ENCODE measurements at places on chromosomes 4 and X.

GRCh38 chrX:39755143-39756032 is 342.4 kb downstream of the BCOR start:
- DNase-seq, result peak; percentile 96

- no peak for DNase-seq
Observed at GRCh38 chr4:93065790-93066189, 762.0 kb downstream of the GRID2 start.

DNA sequence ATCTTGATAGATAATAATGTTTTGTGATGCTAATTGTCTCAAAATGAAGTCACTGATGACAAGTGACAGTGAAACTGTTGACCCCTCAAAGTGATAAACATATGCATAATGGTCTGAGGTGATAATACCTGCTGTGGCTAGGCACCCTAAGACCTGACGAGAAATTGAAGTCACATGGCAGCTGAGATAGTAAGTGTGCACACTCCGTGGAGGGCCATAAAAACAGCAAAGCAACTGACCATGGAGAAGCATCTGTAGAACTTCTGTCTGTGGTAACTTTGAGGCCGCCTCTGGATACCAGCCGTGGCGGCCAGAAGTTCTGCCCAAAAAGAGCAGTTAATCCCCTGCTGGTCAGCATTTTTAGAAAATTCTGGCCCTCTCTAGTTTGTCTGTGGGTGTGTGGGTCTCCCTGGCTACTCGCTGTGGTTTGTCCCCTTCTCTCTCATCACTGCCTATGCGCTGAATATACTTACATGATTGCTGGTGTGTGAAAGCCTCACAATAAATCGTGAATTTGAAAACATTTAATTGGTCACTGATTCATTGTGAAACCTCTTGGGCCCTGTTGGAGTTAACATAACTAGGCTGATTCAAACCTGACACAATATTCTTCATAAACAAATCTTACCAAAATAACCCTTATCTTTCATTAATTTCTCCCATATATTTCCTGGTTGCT is 50.6 kb downstream of the CCDC149 start:
- DNase-seq, result no peak

GRCh38 chrX:153688911-153689590 is 1.3 kb downstream of the SLC6A8 start:
- DNase-seq, result no peak

- no peak for DNase-seq
Observed at GRCh38 chrX:2583194-2584162, 82.7 kb upstream of the DHRSX start.

DNA sequence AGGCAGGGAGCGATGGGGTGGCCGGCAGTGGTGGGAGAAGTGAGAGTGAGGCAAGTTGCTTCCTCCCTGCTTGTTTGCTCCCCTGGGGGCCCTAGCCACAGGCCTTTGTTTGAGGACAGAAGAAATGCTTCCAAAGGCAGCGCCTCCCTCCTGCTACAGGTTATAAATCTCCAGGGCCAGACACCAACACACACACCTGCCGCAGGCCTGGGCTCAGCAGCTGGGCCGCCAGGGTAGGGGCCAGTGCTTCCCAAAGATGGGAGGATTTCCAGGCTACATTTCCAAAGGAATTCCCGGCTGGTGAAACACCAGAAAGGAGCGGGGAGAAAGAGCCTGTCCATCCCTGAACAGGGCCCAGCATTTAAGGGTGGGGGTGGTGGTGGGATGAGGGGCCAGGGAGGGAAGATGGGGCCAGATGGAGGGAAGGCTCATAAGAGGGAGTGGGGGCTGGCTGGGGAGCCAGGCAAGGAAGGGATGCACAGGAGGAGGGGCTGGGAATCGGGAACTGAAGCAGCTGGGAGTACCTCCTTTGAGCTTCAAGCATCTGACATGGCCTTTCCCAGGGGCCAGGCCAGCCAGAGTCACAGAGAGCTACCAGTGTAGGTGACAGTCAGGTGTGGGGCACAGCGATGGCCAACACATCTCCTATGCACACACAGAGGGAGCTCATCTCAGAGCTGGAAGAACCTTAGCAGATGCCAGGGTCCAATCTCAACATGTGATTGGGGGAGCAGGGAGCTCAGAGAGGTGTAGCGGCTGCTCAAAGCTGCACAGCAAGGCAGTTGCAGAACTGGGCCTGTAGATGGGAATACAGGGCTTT is 143.9 kb downstream of the PJA1 start:
- no peak for DNase-seq

- DNase-seq, result no peak
Observed at GRCh38 chr4:156957556-156957955, 14.0 kb downstream of the PDGFC start.

- peak; percentile 80 for DNase-seq
Observed at GRCh38 chr4:76699751-76700310, 198.1 kb downstream of the SOWAHB start.

GRCh38 chr4:8215001-8215427 is 15.9 kb downstream of the SH3TC1 start:
- peak; percentile 60 for DNase-seq

DNA sequence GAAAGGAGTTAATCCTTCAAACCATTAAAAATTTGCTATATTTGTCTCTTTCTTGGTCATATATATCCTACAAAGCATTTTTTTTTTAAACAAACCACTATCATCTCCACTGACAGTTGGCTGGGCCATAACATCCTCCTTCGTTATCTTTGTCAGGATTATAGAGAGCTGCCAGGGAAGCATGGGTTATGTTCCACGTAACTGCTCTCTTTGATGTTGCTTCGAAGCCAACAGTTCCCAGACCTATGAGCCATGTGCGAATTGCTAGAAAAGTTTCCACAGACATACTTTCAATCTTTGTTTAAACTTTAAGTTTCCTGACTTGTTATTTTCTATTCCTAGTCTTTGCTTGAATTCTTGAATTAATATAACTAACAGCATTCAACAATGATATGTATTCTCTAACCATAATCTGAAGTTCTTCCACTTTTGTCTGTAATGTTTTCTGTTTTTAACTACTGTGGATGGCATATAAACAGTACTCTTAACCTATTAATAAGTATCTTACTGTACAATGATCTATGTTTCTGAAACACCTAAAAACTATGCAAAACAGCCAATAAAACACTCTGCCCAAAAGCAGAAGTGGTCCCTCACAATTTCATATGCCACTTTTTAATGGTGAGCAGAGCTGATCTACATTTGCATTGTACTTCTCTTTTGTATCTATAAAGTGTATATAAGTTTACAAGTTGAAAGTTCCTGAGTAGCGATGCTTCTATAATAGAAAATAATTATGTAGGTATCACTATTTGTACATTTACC is 37.9 kb downstream of the EREG start:
- no peak for DNase-seq

- DNase-seq, result peak; percentile 93
Observed at GRCh38 chr4:150501009-150501727, 80.8 kb upstream of the MAB21L2 start.

GRCh38 chr4:2459589-2460349 is 9.1 kb upstream of the RNF4 start:
- no peak for DNase-seq

DNA sequence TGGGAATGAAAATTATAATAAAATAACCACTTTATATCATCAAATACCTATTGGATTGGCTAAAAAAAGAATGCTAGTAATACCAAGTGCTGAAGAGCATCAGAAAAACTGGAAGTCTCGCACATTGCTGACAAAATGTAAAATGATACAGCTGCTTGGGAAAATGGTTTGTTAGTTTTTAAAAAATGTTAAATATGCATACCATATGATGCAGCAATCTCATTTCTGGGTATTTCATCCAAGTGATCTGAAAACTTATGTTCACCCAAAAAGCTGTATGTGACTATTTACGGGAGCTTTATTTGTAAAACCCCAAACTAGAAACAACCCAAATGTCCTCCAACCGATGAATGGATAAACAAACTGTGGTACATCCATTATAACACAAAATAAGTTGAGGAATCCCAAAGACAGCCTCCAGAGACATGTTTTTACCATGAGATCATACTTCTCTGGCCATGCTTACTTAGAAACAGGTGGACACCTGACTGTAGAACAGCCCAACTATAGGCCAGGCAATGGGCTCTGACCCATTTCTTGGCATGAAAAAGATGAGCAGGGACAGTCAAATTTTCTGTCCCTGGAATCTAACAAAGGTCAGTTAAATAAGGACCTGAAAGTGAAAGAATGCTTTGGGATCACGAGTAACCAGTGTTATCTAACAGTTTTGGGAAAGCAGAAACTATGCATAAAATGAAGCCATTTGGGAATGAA is 47.5 kb upstream of the FAM120C start:
- peak; percentile 22 for DNase-seq

DNA sequence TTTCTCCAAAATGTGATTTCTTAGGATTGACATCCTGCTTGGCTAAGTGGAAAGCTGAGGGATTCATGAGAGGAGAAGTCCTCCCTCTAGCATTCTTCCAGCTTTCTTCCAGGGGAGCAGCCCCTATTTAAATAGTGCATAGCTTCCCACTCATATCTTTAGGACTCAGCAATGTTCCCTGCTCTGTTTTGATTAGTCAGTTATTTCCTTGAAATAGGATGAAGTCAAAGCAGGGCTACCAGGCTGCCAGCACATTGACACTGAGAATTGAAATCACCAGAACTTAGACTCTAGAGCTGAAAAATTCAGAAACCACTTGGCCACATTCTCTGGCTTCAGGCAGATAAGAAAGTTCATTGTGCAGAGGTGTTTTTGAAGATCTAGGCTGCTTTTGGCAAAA is 74.7 kb upstream of the SMAD1 start:
- DNase-seq, result no peak

DNA sequence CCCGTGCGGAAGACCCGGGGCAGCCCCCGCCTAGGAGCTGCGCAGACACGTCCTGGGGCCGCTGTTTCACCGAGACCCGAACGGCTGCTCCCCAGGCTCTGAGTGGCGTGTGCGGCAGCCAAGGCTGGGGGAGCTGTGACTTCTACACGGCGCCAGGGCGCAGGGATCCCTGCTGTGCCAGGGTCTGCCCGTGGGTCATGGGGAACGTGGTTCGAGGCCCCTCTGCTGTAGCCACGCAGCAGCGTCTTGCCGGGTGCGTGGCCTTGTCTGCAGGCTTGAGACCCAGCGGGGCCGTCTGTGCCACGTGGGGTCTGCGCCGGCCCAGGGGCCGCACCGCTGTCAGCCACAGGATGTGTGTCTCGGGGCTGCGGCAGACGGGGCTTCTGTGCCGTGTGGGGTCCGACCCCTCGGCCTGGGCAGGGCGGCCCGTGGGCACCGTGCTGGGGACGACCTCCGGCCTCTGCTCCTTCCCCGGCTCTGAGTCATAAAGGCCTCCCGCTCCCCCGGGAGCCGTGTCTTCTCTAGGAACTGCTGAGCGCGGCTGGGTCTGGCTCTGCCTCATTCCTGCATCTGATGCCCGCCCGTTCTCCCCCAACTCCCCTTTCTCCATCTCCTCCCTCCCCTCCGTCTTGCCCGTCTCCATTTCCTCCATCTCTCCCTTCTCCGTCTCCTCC is 12.7 kb upstream of the GTPBP6 start:
- DNase-seq, result peak; percentile 63

DNA sequence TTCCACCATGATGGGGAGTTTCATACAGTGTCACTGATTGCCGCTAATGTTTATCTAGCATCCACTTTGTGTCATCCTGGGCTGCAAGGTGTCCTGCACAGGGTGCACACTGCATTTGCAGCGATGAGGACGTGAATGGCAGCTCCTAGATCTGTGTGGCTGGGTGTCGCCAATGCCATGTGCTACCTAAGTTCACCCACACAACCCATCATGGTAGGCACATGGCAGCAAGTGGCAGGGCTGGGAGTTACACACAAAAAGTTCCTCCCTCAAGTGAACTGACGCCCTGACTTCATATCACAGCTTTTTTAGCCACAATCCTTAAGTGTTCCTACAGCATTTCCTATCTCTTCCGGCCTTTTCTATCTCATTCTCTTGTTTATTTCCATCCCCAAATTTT is 45.9 kb upstream of the SPRY1 start:
- no peak for DNase-seq

GRCh38 chrX:88284844-88285243 is 462.2 kb upstream of the CPXCR1 start:
- no peak for DNase-seq

- DNase-seq, result peak; percentile 82
Observed at GRCh38 chrX:30283456-30284200, 25.6 kb downstream of the NR0B1 start.

Data from fibroblast of upper back skin (primary cell).